ENCODE measurements at places on chromosomes 16 and 17. TPM values are rescaled to one million over a fixed set of nuclear protein-coding genes. Genes with fewer than 3 reads are reported as not detected.

The SLC47A1 gene
- not detected for polyA plus RNA-seq

The SHISA9 gene
- polyA plus RNA-seq: not detected

The MFAP4 gene
- not detected for polyA plus RNA-seq

DNA sequence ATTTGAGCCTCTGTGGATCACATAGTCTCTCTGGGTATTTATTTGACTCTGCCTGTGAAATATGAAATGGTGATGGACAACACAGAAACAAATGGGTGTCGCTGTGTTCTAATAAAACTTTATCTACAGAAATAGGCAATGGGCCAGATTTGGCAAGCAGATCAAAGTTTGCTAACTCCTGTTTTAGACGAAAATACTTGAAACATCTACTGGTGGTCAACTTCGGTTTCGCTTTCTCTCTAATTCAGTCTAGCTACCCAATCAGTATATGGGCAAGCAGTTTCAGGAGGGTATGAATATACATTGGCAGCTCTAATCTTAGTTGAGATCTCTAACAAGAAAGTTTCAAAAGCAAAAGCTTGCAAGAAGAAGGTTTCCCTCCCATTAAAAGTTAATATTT lies 60.1 kb upstream of the DYNLRB2 start:
- H3K4me3 ChIP-seq: no peak overlapping the region
- no peak for DNase-seq
- no peaks in the 10 kb centered on the region for H3K4me1 ChIP-seq

- peaks cover 13% of the 10 kb centered on the region for H3K4me1 ChIP-seq
- H3K27ac ChIP-seq: no peak overlapping the region
- no peaks in the 10 kb centered on the region for H3K36me3 ChIP-seq
- peaks cover 22% of the 10 kb centered on the region for H3K27me3 ChIP-seq
- H3K4me3 ChIP-seq: no peak overlapping the region
- no peak for DNase-seq
Measured at GRCh38 chr17:49989518-49989880, 5.5 kb downstream of the DLX3 start.

All from CD4-positive, alpha-beta memory T cell (primary cell).